Hair follicle dermal papilla cell (primary cell): ENCODE measurements at places on chromosomes 5 and 9. TPM values are rescaled to one million over a fixed set of nuclear protein-coding genes. Genes with fewer than 3 reads are reported as not detected.

Gene ASPN
- 38.5 and 49.8 TPM in 2 replicates for total RNA-seq

Gene MELK
- 7.6 and 9.1 TPM in 2 replicates for total RNA-seq

Gene RECK
- 142 and 147 TPM in 2 replicates for total RNA-seq

Gene DDX41
- 52.9 and 63.6 TPM in 2 replicates for total RNA-seq
